ENCODE measurements at places on chromosomes 7 and 10.

GRCh38 chr7:21086688-21087087 is 300.0 kb upstream of the SP8 start:
- DNase-seq, result no peak

GRCh38 chr10:22258471-22258870 is 40.7 kb upstream of the EBLN1 start:
- no peak for DNase-seq

DNA sequence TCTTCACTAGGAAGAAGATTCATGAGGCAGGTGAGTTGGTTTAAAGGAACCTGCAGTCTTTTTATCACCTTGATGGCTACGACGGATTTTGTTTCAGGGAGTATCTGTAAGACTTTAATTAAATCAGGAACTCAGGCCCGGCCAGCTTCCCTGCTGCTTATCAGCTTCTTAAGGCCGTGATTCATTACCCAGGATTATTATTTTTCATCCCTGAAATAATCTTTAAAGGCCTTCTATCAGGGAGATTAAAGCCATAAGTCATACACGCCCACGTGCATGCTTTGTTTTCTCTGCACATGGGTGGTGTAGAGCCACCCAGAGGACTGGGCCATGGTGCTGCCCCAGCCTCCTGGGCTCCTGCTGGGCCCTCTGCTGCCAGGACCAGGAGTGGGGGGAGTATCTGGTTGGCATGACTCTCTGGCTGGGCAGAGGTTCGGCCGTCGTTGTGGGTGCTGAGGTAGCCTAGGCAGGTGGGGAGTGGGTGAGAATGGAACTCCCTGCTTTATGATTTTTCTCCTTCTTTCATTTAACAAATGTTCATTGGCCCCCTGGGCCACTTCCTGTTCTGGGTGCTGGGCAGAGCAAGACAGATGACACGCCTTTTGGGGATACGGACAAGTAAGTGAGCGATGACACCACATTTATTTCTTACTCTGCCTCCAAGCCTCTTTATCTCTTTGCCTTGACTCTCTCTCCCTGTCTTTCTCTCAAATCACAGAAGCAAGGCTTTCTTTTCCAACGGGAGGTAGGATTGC is 39.0 kb upstream of the PCBD1 start:
- no peak for DNase-seq

DNA sequence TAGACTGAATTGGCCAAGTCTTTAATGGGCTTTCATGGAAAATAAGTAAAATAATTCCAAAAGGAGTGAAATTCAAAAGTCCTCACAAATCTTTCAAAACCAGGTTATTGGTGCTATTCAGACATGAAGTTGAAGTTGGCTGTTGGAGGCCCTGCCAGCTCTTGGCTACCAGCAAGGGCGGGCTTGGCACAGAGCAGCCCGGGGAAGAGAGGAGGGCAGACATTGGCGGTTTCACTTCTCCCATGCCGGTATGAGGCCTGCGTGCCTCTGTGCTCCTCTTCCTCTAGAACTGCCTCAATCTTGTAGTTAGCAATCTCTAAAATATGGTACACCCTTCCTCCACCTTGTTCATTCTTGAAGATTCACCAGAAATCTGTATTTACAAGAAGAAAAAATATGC is 16.4 kb upstream of the NPS start:
- no peak for DNase-seq
